Activated naive CD4-positive, alpha-beta T cell treated with anti-CD3 and anti-CD28 coated beads, Interleukin-2, amount 10 ng/mL, durations not matched to agents 7 days and 5 days (primary cell): ENCODE measurements at places on chromosomes 3 and 15.

DNA sequence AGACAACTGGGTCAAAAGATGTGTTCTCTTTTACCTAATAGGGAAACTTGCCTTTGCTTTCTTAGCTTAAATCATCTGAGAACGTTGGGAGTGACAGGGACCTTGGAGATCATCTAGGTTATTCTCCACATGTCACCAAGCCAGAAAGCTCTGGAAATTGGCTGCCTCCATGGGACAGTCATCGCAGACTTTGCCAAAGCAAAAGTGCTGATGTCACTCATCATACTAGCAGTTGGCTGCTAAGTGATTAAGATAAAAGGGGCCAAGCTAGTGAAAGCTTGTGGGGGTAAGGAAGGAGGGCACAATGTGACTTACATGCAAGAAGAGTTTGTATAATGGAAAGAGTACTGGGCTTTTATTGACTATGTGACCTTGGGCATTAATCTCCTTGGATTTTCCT, 198.0 kb upstream of the PFN2 start:
- no peak for DNase-seq

DNA sequence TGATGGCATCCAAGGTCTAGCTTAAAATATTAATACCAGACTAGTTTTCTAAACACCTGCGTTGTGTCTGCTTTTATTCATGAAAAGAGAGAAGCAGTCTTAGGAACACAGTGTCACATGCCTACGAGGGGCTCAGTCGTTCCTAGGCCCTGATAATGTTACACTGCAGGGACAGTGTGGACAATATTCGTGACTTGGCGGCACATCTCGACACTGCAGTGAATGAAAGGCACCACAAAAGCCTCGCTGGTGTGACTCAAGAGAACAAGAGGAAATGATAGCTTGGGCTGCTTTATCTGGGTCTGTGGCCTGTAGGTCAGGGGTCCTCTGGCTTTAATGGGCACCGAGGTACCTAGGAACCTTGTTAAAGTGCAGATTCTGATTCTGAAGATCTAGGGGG, 226.7 kb downstream of the PDZRN3 start:
- no peak for DNase-seq

DNA sequence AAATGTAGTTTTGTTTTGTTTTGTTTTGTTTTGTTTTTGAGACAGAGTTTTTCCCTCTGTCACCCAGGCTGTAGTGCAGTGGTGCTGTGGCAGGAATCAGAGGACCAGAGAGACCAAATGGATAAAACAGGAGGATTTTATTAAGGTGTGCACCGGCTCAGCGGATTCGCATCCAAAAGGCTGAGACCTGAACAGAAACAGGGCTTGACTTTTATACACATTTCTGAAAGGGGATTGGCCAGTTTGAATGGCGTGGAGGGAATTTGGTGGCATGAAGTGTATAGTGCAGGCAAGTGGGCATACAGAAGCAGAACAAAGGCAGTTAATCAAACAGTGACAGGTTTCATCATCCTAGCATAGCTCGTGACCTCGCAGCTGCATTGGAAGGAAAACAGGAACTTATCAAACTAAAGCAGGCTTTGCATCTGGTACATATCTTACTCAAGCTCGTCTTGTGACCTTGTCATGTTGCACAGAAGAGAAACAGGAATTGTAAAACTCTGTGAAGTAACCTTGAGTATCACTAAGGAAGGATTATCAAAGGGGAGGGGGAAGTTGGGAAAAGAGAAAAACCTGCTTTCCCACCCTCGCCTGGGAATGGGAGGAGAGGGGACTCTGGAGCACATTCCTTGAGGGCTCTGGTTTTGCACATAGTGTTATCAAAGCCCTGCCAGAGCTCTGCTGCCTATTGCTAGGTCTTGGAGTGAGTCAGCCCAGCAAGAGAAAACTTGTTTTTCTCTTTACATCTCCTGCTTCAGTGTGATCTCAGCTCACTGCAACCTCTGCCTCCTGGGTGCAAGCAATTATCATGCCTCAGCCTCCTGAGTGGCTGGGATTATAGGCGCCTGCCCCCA, 38.5 kb downstream of the C3orf62 start:
- no peak for DNase-seq

DNA sequence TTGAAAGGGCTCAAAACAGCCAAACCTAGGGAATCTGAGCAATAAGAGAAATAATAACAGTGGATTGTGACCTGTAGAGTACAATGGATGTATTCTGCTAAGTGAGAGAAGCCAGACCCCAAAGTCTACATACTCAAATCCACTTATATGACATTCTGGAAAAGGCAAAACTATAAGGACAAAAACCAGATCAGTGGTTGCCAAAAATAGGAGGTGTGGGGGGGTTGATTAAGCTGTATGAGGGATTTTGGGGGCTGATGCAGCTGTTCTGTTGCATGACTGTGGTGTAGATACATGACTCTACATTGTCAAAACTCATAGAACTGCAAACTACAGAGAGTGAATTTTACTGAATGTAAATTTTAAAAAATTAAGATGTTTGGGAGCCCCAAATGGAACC, 20.1 kb upstream of the CGNL1 start:
- no peak for DNase-seq

- DNase-seq, result no peak
Observed at GRCh38 chr3:189947948-189948723, 172.6 kb downstream of the P3H2 start.

DNA sequence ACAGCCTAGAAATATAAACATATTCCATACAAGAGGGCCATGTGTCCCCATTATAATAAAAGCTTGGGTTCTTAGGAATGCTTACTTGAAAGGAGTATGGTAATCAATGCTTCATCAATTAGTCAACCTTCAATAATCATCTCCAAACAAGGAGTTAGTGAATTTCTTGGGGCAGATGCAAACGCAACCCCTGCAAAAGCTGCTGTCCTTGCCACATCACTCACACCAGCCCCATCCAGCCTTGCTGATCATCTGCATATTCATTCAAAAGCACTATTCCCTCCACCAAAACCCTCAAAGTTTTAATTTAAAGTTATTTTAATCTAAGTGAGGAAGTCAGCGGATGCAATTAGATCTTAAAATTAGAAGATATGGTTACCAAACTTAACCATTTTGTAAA, 54.0 kb upstream of the VGLL4 start:
- no peak for DNase-seq

GRCh38 chr15:58518626-58519025, 86.8 kb downstream of the LIPC start:
- peak; percentile 34 for DNase-seq

DNA sequence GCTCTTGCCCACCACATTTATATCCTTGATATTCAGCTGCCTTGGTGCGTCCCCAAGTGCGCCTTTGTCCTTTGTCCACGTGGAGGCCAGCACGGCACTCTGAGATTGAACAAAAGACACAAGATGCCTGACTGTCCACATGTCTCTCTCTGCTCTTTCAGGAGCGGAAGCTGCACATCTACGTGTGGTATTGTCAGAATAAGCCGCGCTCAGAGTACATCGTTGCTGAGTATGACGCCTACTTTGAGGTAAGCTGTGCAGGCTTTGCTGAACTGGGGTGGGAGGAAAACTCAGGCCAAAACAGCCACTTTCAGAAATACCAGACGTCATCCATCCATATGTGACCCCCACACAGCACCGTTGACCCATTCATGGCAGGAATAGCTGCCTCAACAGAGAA, 72.0 kb upstream of the UMPS start:
- no peak for DNase-seq

- no peak for DNase-seq
Observed at GRCh38 chr3:128709506-128710210, 16.3 kb upstream of the RAB7A start.

DNA sequence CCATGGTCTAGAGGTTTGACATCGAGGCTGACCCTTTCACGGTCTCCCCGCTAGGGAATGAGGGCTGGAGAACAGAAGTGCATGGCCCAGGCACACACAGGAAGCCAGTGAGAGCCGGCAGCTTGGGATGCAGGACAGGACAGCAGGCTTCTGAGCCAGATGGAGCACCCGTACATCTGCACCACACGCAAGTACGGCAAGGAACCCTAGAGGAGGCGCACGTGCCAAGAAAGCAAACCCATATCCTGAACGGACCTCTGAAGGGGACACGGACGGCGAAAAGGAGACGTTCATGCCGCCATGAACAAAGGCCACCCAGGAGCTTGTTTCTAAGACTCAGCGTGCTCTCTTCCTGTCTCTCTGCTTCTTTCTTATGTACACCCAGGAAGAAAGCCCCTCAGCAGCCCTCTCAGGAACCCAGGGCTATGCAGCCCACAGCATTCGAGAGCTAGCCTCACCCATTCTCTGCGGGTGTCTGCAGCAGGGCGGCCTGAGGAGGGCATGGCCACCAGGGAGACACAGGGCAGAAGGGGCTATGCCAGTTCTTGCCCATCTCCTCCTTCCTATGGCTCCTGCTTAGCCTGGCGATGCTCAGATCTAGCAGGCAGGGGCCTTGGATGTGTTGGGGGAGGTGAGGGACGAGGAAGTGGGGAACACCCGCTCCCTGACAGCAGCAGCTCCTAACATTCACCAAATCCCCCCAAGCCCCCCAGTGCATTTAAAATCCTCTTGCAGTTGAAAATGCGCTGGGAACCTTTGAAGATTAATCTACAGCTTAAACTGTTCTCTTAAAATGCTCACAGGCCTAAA, 81.3 kb downstream of the PCSK6 start:
- DNase-seq, result no peak

- DNase-seq, result no peak
Observed at GRCh38 chr3:156910022-156910421, 83.9 kb downstream of the LEKR1 start.

GRCh38 chr3:150146991-150147761, 176.5 kb upstream of the PFN2 start:
- no peak for DNase-seq

DNA sequence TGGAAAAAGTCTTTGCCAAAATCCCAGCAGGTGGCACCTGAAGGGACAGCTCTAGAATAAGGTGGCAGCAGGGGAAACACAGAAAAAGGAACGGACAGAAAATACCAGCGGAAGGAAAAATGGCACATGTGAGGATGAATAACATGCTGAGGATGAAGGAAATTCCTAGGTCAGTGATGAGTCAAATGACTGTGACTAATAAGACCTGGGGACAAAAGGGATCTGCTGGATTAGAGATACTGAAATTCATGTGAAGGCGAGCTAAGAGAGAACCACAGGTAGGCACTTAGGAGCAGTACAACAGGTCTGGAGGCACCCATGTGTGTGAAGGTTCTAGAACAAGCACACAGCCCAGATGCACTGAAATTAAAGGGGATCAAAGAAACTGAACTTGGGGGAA, 482.5 kb downstream of the FOXP1 start:
- DNase-seq, result no peak

DNA sequence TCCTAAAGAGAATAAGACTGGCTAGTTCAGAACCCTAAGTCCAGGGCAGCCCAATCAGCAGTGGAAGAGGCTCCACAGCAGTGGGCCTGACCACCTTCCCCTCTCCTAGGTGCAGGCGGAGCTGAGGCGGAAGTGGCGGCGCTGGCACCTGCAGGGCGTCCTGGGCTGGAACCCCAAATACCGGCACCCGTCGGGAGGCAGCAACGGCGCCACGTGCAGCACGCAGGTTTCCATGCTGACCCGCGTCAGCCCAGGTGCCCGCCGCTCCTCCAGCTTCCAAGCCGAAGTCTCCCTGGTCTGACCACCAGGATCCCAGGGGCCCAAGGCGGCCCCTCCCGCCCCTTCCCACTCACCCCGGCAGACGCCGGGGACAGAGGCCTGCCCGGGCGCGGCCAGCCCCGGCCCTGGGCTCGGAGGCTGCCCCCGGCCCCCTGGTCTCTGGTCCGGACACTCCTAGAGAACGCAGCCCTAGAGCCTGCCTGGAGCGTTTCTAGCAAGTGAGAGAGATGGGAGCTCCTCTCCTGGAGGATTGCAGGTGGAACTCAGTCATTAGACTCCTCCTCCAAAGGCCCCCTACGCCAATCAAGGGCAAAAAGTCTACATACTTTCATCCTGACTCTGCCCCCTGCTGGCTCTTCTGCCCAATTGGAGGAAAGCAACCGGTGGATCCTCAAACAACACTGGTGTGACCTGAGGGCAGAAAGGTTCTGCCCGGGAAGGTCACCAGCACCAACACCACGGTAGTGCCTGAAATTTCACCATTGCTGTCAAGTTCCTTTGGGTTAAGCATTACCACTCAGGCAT, 33.7 kb downstream of the VIPR1 start:
- DNase-seq, result peak; percentile 72

- DNase-seq, result no peak
Observed at GRCh38 chr3:122398920-122399319, 14.9 kb downstream of the FAM162A start.

- no peak for DNase-seq
Observed at GRCh38 chr15:87763837-87764236, 492.7 kb downstream of the NTRK3 start.

- no peak for DNase-seq
Observed at GRCh38 chr3:59425371-59425770, 375.5 kb upstream of the CFAP20DC start.

- no peak for DNase-seq
Observed at GRCh38 chr15:98003518-98003917, 43.0 kb downstream of the ARRDC4 start.

GRCh38 chr3:180630371-180630770, 28.4 kb downstream of the TTC14 start:
- DNase-seq, result no peak

DNA sequence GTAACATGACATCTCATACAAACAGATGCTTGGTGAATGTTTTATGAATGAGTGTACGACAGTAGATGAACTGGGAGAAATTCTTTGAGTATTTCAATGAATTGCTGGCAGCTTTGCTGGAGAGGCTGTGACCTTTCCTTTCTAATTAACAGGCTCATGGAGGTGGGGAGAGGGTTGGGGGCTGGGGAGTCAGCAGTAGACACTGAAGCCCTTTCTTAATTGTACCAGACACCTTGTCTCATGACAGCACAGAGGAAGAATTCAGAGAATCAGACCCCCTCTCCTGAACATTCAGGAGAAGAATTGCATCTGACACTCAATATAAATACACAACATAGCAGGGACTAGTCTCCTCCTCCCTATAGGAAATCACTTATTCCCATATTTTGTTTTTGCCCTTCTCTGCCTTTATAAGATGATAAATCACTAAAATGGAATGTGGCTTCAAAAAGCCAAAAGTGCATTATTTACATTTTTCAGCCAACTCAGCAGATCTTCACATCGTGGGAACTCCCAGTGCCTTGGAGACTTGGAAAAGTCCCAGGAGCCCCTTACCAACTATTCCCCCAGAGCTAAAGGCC, 66.2 kb upstream of the TPM1 start:
- DNase-seq, result no peak

GRCh38 chr3:135412475-135412874, 553.1 kb upstream of the PPP2R3A start:
- no peak for DNase-seq
